ENCODE measurements at places on chromosomes 3 and 15. TPM values are rescaled to one million over a fixed set of nuclear protein-coding genes. Genes with fewer than 3 reads are reported as not detected.

Gene TGM5
- total RNA-seq = not detected

Gene GRM7
- total RNA-seq = 0.14 TPM

Gene KPNA1
- 34.1 TPM for total RNA-seq

Gene CFAP100
- total RNA-seq = 1.5 TPM

Gene SLC28A1
- total RNA-seq = not detected

Gene TEX55
- total RNA-seq = not detected

Gene CA12
- 0.70 TPM for total RNA-seq

DNA sequence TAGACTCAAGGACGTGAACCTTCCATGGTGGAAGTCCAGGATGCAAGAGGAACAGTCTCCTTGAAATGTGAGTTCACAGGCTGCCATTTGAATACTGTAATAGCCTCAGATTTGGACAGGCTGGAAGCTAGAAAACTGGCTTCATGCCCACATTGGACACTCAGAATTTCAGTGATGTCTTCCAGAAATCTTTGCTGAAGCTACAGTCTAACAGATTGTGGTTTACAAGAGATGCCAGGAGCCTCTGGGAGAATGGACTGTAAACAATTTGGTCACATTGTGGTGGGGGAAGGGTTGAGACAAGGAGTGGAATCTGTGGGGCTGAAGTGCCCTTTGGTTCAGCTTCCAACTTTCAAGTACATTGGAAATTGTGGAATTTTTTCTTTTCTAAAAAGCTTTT lies 252.0 kb upstream of the PROK2 start:
- no peak for DNase-seq

DNA sequence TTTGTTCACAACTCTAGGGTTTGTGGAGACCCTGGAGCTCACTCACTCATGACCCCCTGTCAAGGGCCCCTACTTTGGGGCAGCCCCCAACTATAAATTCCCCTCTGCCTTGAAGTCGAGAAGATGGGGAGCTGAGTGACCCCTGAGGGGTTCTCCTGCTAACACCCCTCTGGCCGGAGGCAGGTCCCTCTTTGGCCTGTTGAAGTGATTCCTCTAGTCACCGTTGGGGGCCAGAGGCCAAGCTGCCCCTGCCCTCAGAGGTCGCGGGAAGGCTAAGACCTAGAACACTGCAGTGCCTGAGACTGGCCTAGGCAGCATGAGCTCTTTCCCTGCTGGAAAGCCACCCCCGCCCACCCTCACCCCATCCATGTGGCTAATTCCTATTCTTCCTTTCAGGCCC lies 15.4 kb upstream of the SKOR1 start:
- DNase-seq = no peak

GRCh38 chr15:57461541-57461940 lies 85.2 kb downstream of the CGNL1 start:
- DNase-seq = no peak

DNA sequence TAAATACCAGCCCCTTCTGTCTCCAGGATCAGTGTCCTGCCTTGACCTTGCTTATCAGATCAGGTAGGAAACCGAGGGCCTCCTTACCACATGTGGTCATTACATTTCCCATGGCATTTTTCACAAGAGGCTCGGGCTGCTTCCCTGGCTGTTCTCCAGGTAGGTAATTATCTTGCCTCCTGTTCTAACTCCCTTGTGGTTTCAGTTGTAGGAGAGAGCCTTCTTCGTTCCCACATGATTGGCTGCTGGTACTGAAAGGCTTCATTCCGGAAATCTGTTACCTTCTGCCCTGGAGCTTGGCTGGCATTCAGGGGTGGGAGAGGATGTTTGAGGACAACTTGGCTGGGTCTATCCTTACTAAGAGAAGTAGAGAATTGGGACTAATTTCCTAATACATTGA lies 46.8 kb upstream of the RORA start:
- DNase-seq = no peak

DNA sequence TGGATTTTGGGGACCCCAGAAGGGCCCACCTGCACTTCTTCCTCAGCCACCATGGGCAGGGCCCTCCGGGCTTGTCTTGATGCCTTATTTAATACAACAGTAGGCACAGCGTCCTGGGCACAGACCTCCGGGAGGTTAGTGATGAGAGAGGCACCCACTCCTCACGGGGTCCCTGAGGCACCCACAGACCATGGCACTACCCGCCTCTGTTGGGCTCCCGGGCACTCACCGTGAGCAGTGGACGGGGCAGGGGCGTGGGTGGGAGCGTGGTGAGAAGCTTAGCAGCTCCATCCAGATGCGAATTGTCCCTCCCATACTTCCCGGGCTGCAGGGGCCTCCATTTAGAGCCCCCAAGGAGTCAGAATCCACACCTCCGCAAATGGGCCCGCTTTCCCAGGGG lies 317 bp upstream of the MESP2 start:
- no peak for DNase-seq

DNA sequence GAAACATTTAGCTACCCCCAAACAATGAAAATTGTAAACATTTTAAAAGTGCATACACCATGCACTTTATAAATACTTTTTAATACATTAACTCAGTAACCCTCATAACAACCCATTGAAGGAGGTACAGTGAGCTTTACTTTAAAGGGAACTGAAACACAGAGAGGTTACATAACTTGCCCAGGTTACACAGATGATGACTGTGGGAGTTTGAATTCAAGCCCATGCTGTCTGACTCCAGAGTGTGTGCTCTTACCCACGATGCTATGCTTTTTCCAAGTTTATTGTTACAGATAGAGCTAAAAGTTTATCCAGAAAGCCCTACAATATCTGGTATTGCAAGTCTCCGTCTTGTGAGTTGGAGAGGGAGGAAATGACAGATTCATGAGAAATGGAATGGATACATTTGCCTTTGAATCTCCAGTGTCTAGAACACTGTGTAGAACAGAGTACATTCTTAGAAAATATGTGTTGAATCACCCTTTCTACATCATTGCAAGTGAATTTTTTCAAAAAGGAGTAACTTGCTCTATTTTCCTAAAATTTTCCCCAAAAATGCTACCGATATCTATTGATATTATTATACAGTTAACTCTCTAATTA lies 428.3 kb downstream of the NAALADL2 start:
- no peak for DNase-seq

DNA sequence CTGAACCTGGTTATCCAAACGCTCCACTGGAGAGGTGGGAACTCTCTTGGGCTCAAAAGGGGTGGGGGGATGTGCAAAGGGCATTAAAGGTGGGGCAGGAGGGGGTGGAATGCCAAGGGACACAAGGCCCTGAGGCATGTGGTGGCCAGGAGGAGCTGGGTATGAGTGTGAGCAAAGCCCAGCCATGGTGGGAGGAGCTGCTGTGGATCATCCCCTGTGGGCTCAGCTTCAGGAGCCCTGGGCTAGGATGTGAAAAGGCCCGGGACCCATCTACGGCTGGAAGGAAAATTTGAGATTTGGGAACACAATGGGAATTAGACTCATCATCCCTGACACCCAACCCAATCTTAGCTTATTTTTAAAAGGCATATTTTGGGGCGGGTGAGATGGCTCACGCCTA lies 33.3 kb downstream of the MGLL start:
- no peak for DNase-seq

GRCh38 chr3:126870608-126871210 lies 112.2 kb upstream of the PLXNA1 start:
- DNase-seq = no peak

DNA sequence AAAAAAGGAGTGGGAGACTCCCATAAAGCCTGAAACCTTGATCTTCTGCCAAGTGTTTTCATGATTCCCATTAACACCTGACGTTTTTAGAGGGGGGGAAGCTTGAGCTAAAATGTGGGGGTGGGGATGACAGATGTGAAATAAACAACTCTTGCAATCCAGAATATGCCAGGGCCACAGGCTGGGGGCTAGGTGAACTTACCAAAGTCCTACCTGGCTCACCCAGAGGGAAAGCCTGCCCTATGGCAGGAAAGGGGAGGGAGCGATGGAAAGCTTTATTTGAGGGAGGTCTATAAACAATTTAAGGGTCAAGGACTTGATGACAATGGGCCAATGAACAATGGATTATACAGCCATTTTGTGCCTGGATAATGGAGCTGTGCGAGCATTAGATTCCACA lies 108.3 kb downstream of the LRIG1 start:
- no peak for DNase-seq

DNA sequence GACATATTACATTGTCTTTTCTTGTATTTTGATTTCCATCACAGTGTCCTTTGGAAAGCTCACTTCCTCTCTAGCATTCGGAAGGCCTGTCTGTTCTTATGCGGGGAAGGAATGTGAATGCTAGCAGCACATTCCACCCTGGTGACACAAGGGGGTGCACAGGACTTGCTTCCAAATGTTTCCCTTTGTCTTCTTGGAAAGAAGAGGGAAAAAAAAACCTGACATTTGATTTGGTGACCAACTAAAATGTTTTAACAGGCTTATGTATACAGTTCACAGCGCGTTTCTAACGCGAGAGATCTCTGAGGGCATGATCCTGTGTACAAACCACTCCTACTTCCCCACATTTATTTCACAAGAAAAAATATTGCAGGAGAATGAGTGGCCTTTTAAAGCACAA lies 107.6 kb upstream of the FXR1 start:
- DNase-seq = peak; percentile 54

GRCh38 chr3:18575573-18575972 lies 150.4 kb upstream of the SATB1 start:
- no peak for DNase-seq

GRCh38 chr15:62147551-62147950 lies 17.5 kb downstream of the C2CD4B start:
- no peak for DNase-seq

DNA sequence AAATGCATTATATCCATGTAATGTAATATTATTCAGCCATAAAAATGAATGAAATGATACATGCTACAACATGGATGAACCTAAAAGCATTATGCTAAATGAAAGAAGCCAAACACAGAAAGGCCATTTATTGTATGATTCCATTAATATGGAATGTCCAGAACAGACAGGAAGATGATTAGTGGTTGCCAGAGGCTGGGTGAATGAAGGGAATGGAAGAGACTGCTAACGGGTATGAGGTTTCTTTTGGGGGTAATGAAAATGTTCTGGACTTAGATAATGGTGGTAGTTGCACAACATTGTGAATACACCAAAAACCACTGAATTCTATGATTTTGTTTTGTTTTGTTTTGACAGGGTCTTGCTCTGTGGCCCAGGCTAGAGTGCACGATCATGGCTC lies 61.6 kb upstream of the MAP4 start:
- DNase-seq = no peak

- no peak for DNase-seq
Measured at GRCh38 chr15:68822818-68823217, 2.1 kb upstream of the ANP32A start.

- DNase-seq = no peak
Measured at GRCh38 chr15:74338676-74339075, 28.8 kb downstream of the CYP11A1 start.

DNA sequence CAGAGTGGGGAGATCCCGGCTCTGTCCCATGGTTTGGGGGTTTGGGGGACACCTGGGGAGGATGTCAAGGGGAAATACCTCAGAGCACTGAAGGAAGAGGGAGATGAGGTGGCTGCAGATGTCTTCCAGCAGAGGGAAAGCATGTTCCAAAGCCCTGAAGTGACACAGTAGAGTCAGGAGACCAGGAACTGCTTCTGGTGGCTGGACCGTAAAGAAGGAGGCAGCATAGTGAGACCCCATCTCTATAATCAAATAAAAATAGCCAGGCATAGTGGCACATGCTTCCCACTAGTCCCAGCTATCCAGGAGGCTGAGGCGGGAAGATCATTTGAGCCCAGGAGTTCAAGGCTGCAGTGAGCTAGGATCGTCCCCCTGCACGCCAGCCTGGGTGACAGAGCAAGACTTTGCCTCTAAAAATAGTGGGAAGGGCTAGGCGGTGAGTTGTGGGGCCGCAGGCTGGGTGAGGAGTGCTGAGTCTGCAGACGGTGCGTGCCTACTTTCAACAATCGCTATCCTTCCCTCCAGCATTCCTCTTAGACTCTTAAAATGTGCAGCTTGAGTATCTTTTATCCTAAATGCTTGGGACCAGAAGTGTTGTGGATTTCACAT lies 26.2 kb downstream of the HES1 start:
- DNase-seq = no peak

DNA sequence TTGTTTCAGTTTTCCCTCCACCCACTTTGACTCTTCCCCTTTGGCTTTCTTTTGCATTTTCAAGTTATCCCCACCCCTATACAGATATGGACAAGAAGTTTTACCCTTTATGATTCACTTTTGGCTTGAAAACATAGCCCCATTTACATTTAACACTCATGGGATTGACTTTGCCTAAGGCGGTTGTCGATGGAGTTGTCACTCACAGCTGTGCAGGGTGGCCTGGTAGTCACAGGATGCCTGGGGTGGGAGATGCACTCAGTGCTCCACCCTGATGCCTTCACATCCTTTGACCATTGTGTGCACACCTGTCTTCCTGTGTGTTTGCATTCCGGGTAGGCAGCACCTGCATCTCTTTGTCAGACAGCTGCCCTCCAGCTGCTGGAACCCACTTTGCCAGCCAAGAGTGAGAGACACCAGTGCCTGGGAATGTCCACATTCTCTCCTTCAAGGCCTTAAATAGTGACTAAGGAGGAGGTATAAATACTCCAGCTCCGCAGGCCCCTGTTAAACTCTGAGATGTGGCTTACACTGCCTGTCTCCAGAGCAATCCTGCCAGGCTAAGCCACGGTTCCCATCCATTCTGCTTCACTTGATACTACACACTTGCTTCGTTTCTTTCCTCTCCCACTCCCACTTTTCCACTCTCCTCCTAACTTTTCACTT lies 191.5 kb upstream of the SLC24A5 start:
- DNase-seq = no peak

- DNase-seq = no peak
Measured at GRCh38 chr3:43969944-43970343, 271.7 kb upstream of the TOPAZ1 start.

DNA sequence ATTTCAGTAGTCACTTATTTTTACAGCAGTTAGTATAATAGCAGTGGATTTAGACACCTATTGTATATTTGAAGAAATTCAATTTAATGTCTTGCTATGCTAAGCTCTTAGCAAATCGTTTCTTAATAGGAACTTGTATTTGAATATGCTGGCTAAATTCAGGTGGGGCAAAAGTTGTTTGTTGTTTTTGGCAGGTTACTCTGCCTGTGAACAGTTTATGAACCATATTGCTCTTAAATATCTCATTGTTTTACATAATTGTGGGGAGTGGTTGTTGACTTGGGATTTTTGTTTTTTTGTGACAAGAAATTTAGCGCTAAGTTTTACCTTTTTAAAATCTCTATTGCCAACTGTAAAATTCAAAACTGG lies 43.4 kb downstream of the NR2C2 start:
- DNase-seq = no peak

GRCh38 chr15:89999676-90000185 lies 1.4 kb upstream of the ZNF710 start:
- DNase-seq = peak; percentile 89

DNA sequence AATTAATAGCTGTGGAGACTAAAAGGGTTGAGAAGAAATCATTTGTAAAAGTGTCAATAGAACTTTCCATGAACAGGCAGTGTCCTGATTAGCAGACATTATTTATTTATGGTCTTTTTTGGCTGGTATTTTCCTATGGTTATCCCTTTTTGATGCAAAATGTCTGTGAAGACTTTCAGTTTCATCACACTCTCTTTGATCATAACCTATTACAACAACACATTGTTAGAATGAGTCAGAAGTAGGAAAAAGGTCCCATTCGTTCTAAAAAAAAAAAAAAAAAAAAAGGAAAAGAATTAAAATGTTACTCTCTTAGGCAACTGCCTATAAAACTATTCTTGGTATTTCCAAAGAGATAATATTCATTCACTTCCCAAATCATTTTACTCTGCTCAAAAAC lies 62.1 kb downstream of the SLC49A4 start:
- DNase-seq = no peak
